ENCODE measurements at places on chromosomes 12 and 14.

- no peaks in the 10 kb centered on the region for H3K4me1 ChIP-seq
- H3K36me3 ChIP-seq, result no peaks in the 10 kb centered on the region
- H3K4me3 ChIP-seq, result no peak overlapping the region
- H3K27me3 ChIP-seq, result no peaks in the 10 kb centered on the region
- H3K27ac ChIP-seq, result no peak overlapping the region
Measured at GRCh38 chr12:40988355-40988754, 199.8 kb upstream of the PDZRN4 start.

DNA sequence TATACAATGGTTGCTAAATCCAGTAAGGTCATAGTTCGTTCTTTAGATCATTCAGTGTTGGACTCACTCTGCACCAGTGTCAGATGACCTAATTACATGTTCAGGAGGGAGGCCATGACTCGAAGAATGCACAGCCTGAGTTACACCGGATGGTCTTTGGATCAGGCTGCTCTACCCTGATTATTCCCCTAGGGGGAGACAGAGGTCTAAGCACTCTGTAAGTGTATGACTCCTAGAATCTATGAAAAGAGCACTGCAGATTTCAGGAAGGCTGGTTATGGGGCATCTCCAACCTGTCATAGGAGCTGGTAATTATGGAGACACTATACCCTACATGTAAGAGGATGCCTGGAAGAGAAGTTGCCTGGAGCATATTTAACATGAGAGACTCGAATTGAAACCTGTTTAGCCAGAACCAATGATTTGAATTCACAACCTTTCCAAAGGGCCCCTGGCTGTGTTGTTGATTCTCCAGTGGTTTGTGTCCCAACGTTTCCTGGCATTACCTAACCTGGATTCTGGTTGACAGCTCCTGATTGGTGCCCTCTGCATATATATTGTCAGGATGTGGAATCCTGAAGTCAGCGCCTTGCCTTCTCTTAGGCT is at the start of gene MUCL1:
MUCL1 (plus strand) TSS at position 584 of the 606 bp plus-strand sequence. CDS start 67 bp downstream, outside the sequence.
- peaks cover 20% of the 10 kb centered on the region for H3K4me1 ChIP-seq
- H3K36me3 ChIP-seq, result no peaks in the 10 kb centered on the region

- no peak for DNase-seq
- no peak overlapping the region for H3K27ac ChIP-seq
- H3K4me3 ChIP-seq, result no peak overlapping the region
- H3K36me3 ChIP-seq, result no peaks in the 10 kb centered on the region
- H3K4me1 ChIP-seq, result peaks cover 2% of the 10 kb centered on the region
Measured at GRCh38 chr12:1853716-1854115, 33.4 kb downstream of the LRTM2 start.

- H3K36me3 ChIP-seq, result no peaks in the 10 kb centered on the region
- peaks cover 14% of the 10 kb centered on the region for H3K27me3 ChIP-seq
- H3K4me1 ChIP-seq, result peaks cover 4% of the 10 kb centered on the region
- no peak for DNase-seq
- H3K27ac ChIP-seq, result no peak overlapping the region
Measured at GRCh38 chr12:51898937-51899336, 8.4 kb upstream of the ACVRL1 start.

- H3K27ac ChIP-seq, result no peak overlapping the region
- no peak for DNase-seq
- peaks cover 17% of the 10 kb centered on the region for H3K27me3 ChIP-seq
- H3K4me1 ChIP-seq, result no peaks in the 10 kb centered on the region
- no peak overlapping the region for H3K4me3 ChIP-seq
- H3K36me3 ChIP-seq, result no peaks in the 10 kb centered on the region
Measured at GRCh38 chr14:64249363-64249762, 44.8 kb downstream of the ESR2 start.

DNA sequence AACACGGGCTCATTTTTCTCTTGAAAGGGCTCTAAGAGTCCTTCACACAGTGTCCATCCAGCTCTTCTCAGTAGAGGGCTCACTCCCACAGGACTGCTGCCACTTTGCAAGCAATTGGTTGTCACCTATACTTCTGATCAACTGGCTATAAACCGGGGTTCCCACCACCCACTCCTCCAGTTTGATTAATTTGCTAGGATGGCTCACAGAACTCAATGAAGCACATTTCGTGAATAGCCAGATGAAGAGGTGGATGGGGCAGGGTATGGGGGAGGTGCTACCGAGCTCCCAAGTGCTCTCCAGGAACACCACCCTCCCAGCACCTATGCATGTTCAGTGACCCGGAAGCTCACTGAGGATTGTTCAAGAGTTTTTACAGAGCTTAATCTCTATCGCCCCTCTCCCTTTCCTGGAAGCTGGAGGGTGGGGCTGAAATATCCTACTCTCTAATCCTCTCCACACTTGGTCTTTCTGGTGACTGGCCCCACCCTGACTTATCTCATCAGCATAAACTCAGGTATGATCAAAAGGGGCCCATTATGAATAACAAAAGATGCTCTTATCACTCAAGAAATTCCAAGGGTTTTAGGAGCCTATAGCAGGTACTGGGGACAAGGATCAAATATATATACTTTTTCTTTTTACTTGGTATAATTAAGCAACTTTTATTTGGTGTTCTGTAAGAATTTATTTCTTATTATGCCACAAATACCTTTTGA is 13.9 kb upstream of the EGLN3 start:
- H3K27ac ChIP-seq, result no peak overlapping the region
- H3K36me3 ChIP-seq, result peaks cover 16% of the 10 kb centered on the region
- H3K27me3 ChIP-seq, result peaks cover 21% of the 10 kb centered on the region
- no peak overlapping the region for H3K4me3 ChIP-seq
- no peak for DNase-seq
- peaks cover 16% of the 10 kb centered on the region for H3K4me1 ChIP-seq

- DNase-seq, result no peak
- H3K36me3 ChIP-seq, result no peaks in the 10 kb centered on the region
- H3K4me1 ChIP-seq, result peaks cover 2% of the 10 kb centered on the region
- H3K27me3 ChIP-seq, result peaks cover 26% of the 10 kb centered on the region
- no peak overlapping the region for H3K27ac ChIP-seq
Measured at GRCh38 chr12:473863-474577, 14.3 kb downstream of the B4GALNT3 start.

- no peak overlapping the region for H3K4me3 ChIP-seq
- no peak overlapping the region for H3K27ac ChIP-seq
- peak; percentile 69 for DNase-seq
Measured at GRCh38 chr14:93619176-93619793, 169.0 kb downstream of the PRIMA1 start.

DNA sequence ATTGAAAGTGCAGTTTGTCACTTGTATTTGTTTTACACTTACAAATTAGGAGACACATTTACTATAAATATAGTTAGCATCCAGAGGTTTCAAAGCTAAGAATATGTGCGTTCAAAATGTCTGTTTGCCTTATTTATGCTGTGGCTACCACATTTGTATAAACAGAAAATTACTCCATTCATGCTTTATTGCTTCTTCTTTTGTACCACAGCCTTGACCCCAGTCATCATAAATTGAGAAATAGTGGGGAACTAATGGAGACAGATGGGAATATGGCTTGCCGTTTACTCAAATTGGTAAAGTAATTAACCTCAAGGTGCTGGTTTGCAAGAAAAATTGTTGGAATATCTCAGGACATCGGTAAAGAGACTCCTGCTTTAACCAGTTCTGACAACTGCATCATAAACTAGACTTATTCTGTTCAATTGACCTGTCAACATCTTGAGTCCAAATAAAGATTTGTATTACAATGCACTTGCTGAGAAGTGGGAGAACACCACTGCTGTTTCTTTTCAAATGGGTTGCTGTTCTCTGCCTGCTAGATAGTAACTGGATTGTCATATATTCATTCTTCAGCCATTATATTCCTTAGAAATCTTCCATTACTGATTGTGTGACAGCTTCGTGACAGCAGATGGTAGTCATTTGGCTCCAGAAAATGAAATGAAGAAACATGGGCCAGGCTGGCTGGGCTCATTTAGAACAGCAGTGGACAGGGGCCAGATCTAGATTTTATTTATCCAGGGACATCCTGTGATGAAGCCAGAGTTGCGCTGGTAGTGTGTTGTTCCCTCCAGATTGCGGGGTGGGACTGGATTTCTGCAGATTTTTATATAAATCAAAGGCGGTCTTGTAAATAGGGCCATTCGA is 354.4 kb downstream of the EGLN3 start:
- H3K4me1 ChIP-seq, result no peaks in the 10 kb centered on the region
- no peak overlapping the region for H3K27ac ChIP-seq
- no peaks in the 10 kb centered on the region for H3K27me3 ChIP-seq
- no peak for DNase-seq
- H3K4me3 ChIP-seq, result no peak overlapping the region
- no peaks in the 10 kb centered on the region for H3K36me3 ChIP-seq

DNA sequence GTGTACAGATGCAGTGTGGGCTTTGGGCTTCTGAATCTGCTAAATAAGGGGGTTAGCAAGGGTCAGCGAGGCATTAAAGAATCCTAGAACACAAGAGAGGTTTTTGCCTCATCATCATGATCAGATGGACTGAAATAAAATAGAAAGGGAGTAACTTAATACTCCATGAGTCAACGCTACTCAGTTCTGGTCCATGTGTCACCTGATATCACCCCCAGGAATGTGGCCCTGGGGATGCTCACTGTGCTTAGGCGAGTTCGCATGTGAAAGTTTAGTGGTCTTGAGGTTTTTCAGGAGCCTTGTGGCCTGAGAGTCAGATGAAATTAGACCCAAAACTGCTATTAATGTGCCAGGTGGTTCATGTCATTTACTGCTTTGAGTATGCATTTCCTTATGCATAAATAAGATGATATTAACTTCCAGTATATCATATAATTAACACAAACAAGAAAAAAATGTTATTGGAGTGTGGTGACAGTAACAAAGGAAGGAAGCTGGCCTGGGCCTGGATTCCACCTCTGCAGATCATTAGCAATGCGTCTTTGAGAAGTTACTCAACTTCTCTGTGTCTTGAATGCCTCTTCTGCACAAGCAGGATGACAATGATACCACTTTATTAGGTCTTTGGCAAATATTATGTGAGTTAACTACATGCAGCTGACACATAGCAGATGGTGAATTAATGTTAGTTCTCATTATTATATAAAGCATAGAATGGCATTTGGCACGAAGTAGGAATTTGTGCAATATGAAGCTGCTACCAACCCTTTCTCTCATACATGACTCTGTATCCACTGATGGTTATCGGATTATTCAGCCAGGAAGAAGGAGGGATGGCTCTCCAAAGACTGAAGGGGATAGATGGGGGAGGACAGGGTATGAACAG is 1272.6 kb downstream of the AACS start:
- no peaks in the 10 kb centered on the region for H3K27me3 ChIP-seq
- no peak overlapping the region for H3K4me3 ChIP-seq
- H3K4me1 ChIP-seq, result no peaks in the 10 kb centered on the region
- H3K36me3 ChIP-seq, result no peaks in the 10 kb centered on the region
- no peak overlapping the region for H3K27ac ChIP-seq

- DNase-seq, result no peak
- H3K36me3 ChIP-seq, result no peaks in the 10 kb centered on the region
- H3K4me3 ChIP-seq, result no peak overlapping the region
- H3K4me1 ChIP-seq, result peaks cover 9% of the 10 kb centered on the region
- no peak overlapping the region for H3K27ac ChIP-seq
- peaks cover 2% of the 10 kb centered on the region for H3K27me3 ChIP-seq
Measured at GRCh38 chr12:91854725-91855124, 290.9 kb downstream of the BTG1 start.

DNA sequence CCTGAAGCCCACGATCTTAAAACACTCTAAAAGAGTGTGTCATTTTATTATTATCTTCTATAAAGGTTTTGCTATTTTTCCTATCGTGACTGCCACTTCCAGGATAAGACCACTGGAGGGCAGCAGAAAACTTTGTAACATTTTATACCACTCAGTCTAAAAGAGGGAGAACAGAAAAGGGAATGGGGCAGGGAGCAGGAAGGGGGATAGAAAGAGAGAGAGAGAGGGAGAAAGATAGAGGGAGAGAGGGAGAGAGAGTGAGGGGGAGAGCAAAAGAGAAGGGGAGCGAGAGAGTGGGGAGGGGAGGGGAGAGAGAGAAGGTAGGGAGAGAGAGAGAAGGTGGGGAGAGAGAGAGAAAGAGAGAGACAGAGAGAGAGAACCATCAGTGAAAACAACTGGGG is 2.0 kb upstream of the ART4 start:
- H3K27me3 ChIP-seq, result peaks cover 2% of the 10 kb centered on the region
- DNase-seq, result peak; percentile 82
- H3K36me3 ChIP-seq, result no peaks in the 10 kb centered on the region
- no peak overlapping the region for H3K27ac ChIP-seq
- peaks cover 5% of the 10 kb centered on the region for H3K4me1 ChIP-seq

DNA sequence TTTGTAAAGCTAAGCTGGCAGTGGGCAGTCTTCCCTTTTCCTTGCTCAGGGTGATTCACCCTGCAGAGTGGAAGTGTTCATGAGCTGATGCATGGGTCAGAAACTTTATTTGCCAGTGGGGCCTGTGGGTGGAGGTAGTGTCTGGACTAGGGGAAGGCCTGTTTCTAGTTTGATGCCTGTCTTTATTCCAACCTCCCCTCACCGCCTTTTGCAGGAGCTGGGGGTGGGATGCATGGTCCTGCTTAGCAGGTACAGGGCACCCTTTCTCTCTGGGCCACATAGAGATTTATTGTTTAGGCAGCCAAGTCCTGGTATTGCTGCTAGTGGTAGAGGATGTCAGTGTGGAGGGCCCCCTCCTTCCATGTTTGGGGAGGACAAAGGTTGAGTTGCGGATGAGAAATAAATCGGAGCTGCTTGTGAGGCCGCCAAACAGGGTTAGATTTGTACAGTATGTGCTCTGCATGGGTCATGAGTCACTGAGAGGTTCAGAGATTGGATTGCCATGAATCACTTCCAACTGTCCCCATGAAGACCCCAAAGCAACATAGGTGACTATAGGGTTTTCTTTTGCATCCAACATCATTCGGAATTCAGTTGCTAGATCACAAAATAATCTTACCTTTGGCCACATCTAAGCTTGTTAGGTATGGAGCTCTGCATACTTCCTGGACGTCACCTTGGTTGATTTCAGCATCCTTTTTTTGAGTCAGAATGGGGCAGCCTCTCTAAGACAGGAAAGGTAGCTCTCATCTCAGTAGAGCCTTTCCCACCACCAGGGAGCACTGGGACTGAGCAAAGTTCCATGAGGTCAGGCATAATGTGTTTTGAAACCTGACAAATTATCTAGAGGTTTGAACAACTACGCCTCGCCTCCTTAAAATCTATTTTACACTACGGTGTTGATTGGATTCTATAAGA is 8.8 kb downstream of the SMOC1 start:
- no peak overlapping the region for H3K27ac ChIP-seq
- no peak for DNase-seq
- H3K4me1 ChIP-seq, result no peaks in the 10 kb centered on the region
- H3K36me3 ChIP-seq, result no peaks in the 10 kb centered on the region
- no peak overlapping the region for H3K4me3 ChIP-seq

DNA sequence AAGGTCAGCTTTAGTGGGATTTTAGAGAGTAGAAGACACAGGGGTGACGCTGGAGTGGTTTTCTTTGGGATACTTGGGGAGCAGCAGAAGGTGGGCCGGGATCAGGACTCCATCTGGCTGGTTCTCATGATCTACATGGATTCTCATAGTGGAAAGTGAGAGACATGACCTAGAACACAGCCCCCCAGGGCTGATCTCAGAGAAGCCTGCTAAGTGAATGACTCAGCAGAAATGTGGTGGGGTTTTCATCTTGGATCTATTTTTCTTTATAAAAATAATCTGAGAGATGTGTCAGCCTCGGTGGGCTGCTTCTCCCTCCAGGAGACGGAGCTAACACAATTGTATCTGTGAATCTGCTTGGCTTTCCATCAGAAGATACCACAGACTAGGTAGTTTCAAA is 484.4 kb downstream of the TMEM121 start:
- peaks cover 54% of the 10 kb centered on the region for H3K4me1 ChIP-seq
- peaks cover 4% of the 10 kb centered on the region for H3K36me3 ChIP-seq
- no peaks in the 10 kb centered on the region for H3K27me3 ChIP-seq
- peak overlapping the region; percentile 60 for H3K4me3 ChIP-seq

All from activated CD4-positive, alpha-beta T cell treated with anti-CD3 and anti-CD28 coated beads, Interleukin-2, amount 10 ng/mL, durations not matched to agents 24 days and 14 days (primary cell).